ENCODE measurements at places on chromosomes 6 and 20.

GRCh38 chr20:1995531-1996310, 1.9 kb upstream of the PDYN start:
- DNase-seq, result no peak

DNA sequence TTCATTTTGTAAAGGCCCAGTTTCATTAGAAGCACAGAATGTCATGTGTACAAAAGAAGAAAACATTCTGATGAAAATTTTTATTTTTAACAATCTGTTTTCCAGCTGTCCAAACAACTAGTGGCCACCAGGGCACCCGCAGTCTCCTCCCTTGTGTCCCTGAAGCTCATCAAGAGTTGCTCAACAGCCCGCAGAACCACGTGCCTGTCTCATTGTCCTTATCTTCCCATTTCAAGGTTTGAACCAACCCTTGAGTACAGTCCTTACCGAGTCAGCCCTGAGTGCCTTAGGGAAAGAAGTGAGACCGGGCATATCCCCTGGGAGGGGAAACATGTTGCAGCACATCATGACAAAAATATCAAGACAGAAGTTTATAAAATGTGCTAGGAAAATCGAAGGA, 15.9 kb upstream of the ZNF133 start:
- DNase-seq, result no peak

DNA sequence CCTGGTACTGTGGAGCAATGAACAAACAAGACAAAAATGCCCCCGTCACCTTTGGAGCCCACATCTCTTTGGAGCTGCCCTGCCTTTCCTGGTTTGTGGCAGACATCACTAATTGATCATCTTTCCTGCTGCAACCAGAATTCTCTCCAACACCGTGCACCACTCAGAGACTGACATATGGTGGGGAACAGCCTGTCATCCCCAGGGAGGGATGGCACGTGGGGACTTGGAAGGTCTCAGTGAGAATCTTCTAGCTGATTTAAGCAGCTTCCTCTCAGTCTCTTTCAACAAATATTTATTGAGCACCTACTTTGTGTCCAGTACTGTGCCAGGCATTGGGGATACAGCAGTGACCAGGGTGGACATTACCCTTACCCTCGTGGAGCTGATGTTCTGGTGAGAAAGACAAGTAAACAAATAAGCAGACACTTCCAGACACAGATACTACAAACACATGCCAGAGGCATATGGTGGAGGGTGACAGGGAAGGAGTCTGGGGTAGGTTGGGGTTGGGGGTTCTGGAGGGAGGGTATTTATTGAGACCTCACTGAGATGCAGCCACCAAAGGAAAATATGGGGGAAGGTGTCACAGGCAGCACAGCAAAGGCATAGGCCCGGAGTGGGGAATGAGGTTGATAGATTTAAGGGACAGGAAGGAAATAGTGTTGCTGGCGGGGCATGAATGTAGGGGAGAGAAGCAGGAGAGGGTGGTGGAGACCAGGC, 82.3 kb downstream of the CEBPB start:
- DNase-seq, result no peak

DNA sequence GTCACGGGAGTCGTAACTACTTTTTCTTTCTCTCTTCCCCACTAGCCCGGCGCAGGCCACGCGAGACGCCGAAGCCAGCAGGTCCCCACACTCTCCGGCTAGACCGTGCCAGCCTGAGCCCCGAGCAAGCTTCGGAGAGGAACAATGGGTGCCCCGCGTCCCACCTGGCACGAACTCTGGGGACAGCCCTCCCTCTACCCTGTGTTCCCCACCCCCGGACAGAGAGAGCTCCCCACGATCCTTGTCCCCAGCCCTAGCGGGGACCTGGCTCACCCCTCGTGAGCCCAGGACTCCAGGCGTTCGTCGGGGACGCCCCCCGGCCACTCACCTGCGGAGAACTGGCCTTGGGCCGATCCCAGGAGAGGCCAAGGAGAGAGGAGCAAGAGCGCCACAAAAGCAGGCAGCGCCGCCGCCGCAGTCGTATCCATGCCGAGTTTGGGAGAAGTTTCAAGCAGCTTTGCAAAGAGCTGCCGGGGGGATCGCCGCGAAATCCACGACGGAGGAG, 416 bp downstream of the PTPRK start:
- DNase-seq, result no peak

- DNase-seq, result no peak
Measured at GRCh38 chr20:32477594-32478512, 107.3 kb downstream of the NOL4L start.

- no peak for DNase-seq
Measured at GRCh38 chr6:15709651-15710269, 46.9 kb upstream of the DTNBP1 start.

- DNase-seq, result no peak
Measured at GRCh38 chr6:5506149-5506548, 244.8 kb downstream of the FARS2 start.

- no peak for DNase-seq
Measured at GRCh38 chr6:55136916-55137315, 37.4 kb upstream of the HCRTR2 start.

DNA sequence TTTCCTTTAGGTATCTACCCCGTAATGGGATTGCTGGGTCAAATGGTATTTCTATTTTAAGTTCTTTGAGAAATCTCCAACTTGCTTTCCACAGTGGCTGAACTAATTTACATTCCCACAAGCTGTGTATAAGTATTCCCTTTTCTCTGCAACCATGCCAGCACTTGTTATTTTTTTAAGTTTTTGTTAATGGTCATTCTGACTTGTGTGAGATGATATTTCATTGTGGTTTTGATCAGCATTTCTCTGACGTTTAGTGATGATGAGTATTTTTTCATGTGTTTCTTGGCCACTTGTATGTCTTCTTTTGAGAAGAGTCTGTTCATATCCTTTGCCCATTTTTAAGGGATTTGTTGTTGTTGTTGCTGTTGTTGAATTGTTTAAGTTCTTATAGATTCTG, 871.1 kb downstream of the KIF16B start:
- no peak for DNase-seq

- DNase-seq, result no peak
Measured at GRCh38 chr20:50367104-50367674, 143.0 kb upstream of the PTPN1 start.

DNA sequence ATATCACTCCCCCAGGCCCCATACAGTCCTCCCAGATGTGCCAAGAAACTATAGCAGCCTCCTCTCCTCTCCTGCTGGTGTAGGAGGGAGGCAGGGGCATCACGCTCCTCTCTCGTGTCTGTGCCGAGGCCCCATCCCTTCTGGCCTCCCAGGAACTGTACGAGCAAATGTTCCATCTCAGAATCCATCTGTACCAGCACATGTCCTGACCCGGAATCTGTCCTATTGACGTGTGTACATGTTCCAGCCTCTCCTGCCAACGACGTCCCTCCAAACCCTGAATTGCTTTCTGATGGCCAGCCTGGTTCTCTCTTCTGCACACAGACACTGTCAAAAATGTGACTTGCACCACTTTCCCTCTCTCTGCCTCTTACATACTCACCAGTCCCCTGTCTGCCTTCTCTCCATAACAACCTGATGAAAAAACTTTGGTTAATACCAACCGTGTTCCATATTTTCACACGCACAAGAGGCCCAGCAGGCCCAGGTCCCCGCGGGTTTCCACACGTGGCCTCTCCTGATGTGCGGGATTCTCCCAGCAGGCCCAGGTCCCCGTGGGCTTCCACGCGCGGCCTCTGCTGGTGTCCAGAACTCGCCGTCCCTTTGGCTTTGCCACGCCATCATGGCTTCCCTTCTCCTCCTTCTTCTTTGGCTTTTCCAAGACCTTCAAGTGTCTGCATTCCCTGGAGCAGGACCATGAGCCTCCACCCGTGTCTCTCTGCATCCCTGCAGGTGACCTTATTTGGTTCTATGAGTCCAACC, 125.2 kb upstream of the THBS2 start:
- no peak for DNase-seq

DNA sequence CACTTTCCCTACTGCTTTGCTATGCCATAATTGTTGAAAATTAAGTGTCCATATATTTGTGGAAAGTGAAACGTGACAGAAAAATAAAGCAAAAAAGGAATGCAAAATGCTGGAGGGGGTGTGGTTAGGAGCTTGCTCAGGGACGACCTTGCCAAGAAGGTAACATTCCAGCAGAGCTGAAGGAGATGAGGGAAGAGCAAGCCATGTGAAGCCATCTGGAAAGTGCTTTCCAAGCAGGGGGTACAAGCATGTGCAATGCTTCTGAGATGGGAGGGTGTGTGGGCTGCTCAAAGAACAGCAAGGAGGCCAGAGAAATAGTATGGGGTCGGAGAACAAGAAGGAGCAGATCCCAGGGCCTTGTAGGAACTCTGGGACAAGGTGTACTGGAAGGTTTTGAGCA, 161.7 kb downstream of the ISM1 start:
- DNase-seq, result no peak

GRCh38 chr20:49186535-49187329, 1.4 kb downstream of the STAU1 start:
- peak; percentile 23 for DNase-seq

DNA sequence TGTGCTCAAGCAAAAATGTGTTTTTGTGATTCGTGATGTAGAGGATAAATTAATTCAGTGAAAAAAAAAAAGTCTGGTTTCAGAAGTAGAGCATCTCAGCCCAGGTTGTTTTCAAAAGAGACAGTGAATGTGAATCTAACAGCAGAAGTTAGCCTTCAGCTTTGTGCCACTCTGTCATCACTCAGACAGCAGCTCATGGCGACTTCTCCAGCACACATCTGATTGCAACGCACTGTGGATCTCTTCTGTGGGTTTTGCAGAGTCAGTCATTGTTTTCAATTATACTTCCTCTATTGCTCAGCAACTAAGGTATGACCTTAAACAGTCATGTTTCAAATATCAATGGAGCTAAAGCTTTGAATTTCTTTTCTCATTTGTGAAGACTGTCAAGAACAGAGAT, 335.5 kb upstream of the POU3F2 start:
- no peak for DNase-seq

DNA sequence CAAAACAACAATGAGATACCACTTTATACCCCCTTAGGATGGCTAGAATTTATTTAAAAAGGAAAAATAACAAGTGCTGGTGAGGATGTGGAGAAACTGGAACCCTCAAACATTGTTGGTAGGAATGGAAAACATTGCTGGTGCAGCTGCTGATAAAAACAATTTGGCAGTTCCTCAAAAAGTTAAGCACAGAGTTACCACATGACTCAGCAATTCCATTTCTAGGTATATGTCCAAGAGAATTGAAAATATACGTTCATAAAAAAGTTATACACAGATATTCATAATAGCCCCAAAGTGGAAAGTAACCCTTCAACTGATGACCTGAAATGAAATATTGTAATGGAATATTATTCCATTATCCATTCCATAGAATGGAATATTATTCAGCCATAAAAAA, 55.0 kb downstream of the CD83 start:
- DNase-seq, result no peak

- DNase-seq, result no peak
Measured at GRCh38 chr6:117947234-117947633, 40.2 kb downstream of the SLC35F1 start.
